Activated CD8-positive, alpha-beta memory T cell treated with anti-CD3 and anti-CD28 coated beads, Interleukin-2, amount 50 U/mL, for 4 hours (primary cell): ENCODE measurements at places on chromosomes 3 and 15.
A peak's percentile ranks its signal among the peaks of the same experiment; 100 is the strongest.

DNA sequence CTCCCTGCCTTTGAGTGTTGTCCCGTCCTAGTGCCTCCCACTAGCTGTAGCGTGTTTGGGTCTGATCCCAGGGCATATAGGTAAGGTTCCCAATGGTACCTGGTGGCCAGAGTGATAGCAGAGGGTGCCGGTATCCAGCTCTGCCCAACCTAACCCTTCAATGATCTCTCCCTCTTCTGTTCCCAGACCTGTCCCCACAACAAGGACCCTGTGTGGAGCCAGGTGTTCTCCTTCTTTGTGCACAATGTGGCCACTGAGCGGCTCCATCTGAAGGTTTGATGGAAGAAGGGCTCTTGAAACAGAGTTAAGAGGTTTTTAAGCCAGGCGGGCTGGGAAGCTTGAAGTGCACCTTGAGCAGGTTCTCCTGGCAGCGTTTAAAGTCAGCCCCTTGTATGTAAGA is 35.5 kb downstream of the ESYT3 start:
- no peak for DNase-seq

DNA sequence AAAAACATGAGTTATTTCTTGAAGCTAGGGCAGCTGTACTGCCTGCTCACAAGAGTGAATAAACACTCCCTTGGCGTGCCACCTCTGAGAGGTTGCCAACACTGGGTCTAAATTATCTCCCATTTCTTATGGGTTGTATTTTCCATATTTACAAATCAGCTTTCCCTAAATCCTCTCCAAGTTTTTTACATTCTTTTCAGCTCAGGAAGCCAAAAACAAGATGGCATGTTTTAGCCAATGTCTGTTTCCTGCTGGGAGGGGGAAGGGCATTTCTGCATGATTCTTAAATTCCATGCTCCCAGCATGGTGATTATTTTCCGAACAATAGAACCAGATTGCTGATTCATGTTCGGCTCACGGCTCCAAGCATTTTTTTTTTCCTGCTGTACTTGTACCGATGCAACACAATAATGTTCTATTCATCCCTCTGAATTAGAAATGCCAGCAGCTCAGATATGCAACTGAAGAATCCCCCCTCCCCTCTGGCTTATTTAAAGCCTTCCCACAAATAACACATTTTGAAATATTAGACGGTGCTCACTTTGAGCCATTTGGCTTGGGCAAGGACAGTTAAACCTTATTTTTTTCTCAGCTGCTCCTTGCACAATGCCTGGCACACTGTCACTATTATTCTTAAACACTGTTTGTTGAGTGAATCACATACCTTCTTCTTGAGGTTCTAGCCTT is 252.5 kb downstream of the THRB start:
- no peak for DNase-seq

GRCh38 chr3:60887574-60887973 is 363.7 kb downstream of the FHIT start:
- no peak for DNase-seq

- no peak for DNase-seq
Observed at GRCh38 chr3:186220365-186220764, 111.5 kb upstream of the ETV5 start.

- DNase-seq, result no peak
Observed at GRCh38 chr3:126194713-126195305, 14.4 kb upstream of the ALDH1L1 start.

DNA sequence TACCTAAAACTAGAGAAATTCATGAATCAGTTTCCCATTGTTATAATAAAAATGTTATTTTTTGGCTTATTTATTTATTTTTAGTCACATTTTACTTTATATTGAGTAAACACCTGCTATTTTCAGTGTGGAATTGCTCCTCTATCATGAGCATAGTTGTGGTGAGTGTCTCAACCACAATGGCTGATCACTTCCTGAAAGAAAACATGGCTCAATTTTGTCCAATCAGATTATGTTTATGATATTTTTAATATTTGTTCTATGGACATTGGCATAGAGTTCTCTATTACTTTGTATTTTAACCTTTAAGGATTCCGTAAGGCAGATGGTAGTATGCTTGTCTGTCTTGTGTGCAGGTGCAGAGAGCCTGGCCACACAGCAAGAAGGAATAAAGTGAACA is 16.2 kb upstream of the GRM7 start:
- DNase-seq, result no peak

- peak; percentile 28 for DNase-seq
Observed at GRCh38 chr15:63896336-63897115, 62.8 kb upstream of the HERC1 start.

- DNase-seq, result no peak
Observed at GRCh38 chr15:28093752-28094535, 5.2 kb downstream of the OCA2 start.

GRCh38 chr15:77702211-77702957 is 69.7 kb upstream of the LINGO1 start:
- no peak for DNase-seq

DNA sequence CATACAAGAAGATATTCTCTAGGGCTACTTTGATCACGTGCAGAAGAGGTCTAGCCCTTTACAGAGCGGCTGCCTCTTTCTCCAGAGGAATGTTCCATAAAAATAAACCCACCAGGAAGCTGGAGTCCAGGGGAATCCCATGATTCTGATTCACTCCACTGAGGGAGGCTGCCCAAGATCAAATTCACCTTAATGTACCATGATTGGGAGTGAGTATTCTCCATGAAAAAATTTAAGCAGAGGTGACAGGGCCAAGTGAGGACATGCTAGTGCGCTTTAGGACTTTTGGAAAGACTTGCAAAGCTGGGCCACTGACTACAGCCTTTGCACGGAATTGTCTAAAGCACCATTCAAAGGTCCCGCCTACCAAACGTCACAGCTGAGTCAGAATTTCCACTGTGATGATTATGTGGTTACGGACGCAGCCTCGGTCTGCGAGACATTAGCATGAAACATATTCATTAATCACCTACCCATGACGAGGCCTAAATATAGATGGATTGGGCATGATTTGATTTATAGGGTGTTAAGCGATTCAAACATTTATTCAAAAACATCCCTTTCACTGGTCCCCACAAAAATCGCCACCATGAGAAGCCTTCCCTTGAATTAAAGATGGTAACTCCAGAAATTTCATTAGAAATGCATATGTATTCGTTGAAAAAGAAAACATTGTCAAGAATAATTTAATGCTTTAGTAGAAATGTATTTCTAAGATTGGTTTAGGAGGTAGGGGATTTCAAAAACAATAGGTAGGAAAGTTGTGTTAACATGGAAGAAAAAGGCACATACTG is 152.6 kb downstream of the GREM1 start:
- DNase-seq, result no peak

DNA sequence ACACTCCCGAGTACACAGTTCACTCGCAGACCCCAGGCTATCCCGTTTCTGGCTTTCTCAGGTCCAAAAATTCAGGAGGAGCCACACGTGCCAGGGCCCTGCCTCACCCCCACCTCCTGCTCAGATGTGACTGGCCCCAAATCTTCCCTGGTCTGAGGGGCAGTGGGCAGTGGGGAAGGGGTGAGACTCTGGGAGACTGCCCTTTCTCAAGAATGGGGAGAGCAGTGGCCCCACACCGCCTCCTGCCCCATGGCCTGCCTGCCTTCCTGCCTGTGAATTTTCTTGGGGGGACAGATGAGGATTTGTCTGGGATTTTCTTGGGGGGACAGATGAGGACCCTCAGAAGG is 174.6 kb downstream of the MEGF11 start:
- DNase-seq, result no peak

- DNase-seq, result no peak
Observed at GRCh38 chr3:45387636-45388348, 584 bp upstream of the LARS2 start.

DNA sequence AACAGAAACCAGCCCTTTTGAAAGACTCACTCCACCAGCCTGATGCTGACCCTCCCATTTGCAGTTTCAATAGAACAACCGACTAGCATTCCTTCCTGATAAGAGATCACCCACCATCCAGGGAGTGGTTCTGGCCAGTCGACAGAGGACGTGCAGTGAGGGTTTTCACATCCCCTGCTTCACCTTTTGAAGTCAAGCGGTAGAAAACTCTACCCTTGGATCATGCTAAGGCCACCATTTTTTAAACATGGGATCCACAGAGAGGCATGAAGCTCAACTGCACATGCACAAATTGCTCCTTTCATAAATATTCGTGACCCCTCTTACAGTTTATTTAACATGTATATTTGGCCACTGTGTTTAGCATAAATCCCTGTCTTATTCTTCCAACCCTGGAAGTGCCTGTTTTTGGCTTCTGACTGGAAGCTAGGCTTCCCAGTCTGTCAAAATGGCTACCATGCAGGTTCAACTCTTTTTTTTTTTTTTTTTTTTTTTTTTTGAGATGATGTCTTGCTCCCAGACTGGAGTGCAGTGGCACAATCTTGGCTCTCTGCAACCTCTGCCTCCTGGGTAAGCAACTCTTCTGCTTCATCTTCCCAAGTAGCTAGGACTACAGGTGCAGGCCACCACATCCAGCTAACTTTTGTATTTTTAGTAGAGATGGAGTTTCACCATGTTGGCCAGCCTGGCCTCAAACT is 1.0 kb upstream of the THUMPD3 start:
- DNase-seq, result no peak

GRCh38 chr15:65953622-65954021 is 84.3 kb downstream of the RAB11A start:
- DNase-seq, result no peak

- no peak for DNase-seq
Observed at GRCh38 chr3:81765400-81765799, 4.0 kb upstream of the GBE1 start.

DNA sequence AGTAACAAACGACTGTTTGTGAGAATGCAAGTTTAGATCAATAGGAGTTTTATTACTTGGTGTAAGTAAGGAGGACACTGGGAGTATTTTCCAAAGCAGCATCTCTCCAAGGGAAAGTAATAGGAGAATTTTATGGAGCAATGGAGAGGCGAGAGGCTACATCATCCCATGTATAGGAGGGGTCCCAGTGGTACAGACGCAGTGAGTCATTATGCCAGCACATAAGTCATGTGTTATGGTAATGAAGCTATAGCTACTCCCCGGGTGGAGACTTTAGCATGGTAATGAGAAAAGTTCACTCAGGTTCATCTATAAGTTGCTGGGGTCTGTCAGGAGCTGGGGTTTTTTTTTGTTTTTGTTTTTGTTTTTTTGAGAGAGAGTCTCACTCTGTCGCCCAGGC is 29.5 kb upstream of the ZNF445 start:
- DNase-seq, result no peak

DNA sequence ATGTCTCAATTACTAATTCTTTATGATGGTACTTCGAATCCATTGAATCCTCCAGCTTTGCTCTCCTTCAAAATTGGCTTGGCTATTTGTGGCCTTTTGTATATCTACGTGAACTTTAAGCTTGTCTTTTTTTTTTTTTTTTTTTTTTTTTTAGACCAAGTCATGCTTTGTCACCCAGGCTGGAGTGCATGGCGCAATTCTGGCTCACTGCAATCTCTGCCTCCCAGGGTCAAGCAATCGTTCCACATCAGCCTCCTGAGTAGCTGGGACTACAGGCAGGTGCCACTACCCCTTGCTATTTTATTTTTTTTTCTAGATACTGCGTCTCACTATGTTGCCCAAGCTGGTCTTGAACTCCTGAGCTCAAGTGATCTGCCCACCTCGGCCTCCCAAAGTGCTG is 7.7 kb upstream of the DIPK2A start:
- no peak for DNase-seq

- no peak for DNase-seq
Observed at GRCh38 chr15:79526376-79526775, 94.2 kb downstream of the MINAR1 start.

DNA sequence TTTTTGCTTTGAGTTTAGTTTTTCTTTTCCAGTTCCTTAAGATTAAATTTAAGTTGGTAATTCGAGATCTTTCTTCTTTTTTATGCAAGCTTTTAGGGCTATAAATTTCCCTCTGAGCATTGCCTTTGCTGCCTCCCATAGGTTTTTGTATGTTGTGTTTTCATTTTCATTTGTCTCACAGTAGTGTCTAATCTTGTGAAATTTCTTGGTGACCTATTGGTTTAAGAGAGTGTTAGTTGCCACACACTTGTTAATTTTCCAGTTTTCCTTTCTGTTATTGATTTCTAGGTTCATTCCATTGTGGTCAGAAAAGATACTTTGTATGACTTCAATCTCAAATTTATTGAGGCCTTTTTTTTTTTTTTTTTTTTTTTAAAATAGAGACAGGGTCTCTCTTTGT is 18.3 kb upstream of the IL20RB start:
- no peak for DNase-seq

DNA sequence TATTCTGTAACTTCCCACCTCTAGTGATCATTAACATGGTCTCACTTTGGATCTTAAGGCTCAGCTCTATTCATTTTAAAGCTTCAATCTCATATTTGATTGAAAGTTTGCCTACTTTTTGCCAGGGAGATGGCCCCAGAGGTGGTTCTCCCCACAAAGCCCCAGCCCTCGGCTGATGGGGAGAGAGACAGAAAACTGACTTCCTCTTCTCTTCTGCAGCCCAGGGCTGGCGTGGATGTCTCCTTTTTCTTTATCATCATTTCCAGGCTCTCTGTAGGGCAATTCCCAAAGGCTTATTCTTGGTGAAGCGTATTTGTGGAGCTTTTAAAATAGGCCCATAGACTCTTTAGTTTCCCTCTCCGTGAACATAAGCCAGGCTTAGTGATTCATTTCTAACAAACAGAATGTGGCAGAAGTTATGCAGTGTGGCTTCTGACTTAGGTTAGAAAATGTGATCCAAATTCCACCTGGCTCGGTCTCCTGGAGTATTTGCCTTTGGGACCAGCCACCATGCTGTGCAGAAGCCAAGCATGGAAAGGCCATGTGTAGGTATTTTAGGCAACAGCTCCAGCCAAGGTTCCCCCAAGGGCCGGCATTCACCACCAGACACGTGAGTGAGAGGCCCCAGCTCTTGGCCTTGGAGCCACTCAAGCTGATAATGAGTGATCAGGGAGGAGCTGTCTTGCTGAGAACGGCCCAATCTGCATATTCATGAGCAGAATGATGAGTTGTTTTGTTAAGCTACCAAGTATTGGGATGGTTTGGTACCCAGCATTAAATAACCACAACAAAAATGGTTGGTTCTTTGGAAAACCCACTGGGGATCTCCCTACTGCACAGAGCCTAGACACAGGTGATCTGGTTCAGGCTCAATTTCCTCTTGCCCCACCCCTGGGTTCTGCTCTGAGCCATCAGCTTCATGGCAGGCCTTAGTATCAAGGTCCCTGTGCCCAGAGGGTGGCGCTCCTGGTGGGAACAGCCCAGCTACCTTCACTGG is 353.2 kb upstream of the PROK2 start:
- no peak for DNase-seq

GRCh38 chr15:45319472-45320214 is 58.7 kb downstream of the GATM start:
- no peak for DNase-seq
